Stimulated activated CD4-positive, alpha-beta T cell treated with anti-CD3 and anti-CD28 coated beads, Interleukin-1b, Interleukin-23, amount 100 ng/mL, for 1 hour (primary cell): ENCODE measurements at places on chromosomes 6 and 20.

GRCh38 chr6:63742060-63742459 is 106.5 kb downstream of the PHF3 start:
- no peak for DNase-seq

DNA sequence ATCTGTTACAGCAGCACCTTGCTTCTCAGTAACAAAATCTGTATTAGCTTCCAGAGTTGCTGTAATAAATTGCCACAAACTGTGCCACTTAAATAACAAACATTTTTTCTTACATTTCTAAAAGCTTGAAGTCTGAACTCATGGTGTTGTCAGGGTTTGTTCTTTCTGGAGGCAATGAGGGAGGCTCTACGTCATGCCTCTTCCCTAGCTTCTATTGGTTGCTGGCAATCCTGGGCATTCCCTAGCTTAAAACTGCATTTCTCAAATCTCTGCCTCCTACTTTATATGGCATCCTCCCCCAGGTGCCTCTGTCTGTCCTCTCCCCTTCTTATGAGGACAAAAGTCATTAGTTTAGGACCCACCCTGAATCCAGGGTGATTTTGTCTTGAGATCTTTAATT is 41.6 kb upstream of the TMEM244 start:
- no peak for DNase-seq

GRCh38 chr20:39713076-39713840 is 751.1 kb downstream of the DHX35 start:
- no peak for DNase-seq

- DNase-seq, result no peak
Measured at GRCh38 chr6:35797837-35798526, 859 bp upstream of the CLPS start.
